ENCODE measurements at places on chromosomes 2 and 18.

- no peak for DNase-seq
Measured at GRCh38 chr18:79396431-79397246, 909 bp downstream of the NFATC1 start.

DNA sequence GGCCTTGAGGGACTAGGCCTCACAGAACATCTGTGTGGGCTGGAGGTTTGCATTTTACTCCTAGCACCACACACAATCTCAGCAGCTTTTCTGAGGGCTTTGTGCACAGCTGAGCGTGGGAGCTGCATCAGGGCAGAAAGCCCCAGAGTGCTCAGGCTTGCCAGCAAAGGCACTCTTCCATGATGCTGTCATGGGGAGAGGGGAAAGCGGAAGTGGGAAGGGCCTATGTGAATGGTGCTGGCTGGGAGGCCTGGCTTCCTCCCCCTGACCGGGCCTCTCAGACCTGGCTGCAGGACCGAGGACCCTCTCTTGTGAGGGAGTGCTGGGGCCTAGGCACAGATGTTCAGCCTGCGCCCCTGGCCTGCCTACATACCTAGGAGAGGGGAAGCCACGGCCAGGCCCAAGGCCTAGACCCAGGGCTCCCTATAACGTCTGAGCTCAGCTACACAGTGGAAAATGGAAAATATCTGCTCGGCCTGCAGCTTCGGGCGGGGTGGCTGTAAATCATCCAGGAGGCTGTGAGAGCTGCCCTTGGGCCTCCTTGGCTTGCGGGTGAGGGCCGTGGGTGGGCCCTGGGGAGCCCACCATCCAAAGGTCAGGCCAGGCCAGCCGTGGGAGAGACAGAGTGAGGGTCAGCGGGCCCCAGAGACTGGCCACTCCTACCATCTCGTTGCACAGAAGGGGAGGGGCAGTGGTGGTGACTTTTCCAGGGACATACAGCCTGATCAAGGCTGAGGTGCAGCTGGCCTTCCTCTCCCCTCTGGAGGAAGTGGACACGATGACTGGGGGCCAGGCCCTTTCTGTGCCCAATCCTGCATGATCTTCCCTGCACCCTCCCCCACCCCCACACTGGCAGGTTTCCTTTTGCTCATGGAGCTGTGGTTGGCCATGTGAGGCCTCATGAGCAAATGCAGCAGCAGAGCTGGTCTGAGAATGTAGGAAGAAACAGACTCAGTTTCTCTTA is 22.8 kb downstream of the GLI2 start:
- DNase-seq: no peak

GRCh38 chr2:64792995-64793639 is 139.4 kb upstream of the SERTAD2 start:
- no peak for DNase-seq

DNA sequence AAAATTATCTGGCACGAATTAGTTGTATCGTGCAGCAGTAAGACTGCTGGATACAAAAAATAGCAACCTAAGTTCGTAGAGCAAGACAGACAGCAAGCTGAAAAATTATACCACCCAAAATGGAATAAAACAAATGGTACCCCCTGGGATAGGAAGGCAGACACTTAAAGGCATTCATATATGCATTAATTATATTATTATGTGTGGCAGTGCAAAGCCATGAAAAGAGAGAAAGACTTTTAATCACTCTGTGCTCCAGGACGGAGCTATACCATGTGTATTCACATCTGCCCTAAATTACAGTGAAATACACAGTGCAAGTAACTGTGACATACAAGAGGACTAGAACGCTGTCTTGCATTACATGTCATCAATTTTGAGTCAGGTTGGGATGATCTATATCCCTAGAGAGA is 235.9 kb downstream of the GULP1 start:
- no peak for DNase-seq

DNA sequence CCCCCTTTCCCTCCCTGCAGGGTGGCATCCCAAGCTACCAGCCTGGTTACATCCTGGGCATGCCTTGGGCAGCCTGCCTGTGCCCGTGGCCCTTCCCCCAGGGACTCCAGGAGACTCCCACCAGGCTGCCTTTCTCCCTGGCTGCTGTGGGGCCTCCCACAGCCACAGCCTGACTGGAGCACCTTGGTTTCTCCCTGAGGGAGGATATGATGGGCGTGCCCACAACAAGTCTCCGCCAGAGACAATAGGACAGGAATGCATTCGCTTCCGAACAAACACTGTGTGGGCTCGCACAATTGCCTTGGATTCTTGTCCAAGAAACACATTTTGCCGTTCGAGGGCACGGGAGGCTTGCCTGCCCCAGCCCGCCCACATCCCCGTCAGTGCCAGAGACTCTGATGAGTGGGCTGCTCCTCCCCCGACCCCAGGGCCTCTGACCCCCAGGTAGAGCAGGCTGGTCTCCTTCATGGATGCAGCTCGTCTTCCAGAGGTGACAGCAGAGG is 102.1 kb downstream of the SMAD7 start:
- DNase-seq: no peak

- no peak for DNase-seq
Measured at GRCh38 chr2:108922141-108922915, 66.7 kb downstream of the EDAR start.

GRCh38 chr18:51890762-51891161 is 449.2 kb upstream of the DCC start:
- DNase-seq: peak; percentile 15

DNA sequence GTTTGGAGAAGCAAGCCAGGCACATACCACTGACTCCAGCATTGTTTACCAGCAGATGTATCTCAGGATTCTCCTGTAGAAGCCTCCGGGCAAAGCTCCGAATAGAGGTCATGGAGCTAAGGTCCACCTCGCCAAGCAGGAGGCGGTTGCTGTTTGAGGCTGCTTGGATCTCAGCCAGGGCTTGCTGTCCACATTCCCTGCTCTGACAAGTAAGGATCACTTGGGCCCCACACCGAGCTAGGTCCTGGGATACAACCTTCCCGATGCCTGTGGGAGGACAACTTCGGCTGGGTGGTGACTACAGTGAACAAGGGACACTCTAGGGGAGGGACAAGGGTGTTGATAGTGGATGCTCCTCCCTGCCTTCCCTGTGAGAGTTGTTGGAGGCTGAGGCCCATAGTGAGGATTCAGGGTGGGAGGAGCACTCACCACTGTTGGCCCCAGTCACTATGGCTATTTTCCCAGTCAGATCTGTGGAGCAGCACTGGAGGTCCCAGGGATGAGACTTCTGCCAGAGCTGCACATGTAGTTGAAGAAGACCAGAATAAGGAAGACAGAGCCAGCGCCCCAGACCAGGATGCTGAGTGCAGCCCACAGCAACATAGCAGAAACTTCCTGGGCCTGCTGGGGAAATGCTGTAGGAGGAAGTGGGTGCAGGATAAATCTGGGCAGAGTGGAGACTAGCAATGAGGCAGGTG is 8.3 kb downstream of the C2orf81 start:
- DNase-seq: no peak

DNA sequence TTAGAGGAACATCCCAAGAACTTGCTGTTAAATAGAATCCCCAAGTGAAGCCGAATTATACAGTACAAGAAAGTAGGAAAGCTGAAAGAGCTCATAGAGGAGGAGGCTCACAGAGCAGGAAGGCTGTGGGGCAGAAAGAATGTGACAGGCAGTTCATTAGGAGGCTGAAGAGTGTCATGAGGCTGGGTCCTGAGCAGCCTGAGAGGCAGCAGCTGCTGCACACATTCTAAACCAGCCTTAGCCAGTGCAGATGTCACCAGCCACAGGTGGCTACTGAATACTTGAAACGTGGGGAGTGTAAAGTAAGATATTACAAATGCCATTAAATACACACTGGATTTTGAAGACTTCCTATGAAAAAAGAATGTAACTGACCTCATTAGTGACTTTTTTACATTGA is 490.2 kb upstream of the KLHL29 start:
- DNase-seq: no peak

DNA sequence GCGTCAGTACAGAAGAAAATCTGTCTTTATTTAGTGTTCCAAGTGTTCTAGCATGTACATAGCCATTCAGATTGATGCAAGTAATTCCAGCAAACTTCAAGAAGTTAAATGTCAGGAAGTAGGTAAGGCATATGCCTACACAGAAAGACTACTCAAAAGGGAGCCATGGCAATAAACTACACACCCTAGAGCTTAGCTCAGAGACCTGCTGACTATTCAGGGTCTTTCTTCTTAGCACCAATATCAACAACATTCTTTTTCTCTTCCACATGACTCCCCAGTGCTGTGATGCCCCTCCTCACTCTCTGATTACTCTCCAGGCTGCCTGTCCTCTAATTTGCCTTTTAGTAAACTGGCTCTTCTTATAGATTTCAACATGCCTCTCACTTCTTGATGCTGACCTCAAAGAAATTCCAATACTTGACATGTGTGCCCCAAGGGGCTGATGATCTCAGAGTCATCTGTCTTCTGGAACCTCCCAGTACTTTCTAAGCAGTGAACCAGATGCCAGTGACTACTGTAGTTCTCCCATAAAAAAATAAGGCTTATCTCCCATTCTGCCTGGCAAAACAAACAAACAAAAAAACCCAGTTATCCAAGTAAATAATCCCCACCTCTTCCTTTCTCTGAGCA is 909.2 kb upstream of the FANCL start:
- no peak for DNase-seq

GRCh38 chr18:5103286-5103685 is 93.8 kb downstream of the AKAIN1 start:
- DNase-seq: no peak

- DNase-seq: no peak
Measured at GRCh38 chr2:3585261-3586109, 9.4 kb upstream of the COLEC11 start.

DNA sequence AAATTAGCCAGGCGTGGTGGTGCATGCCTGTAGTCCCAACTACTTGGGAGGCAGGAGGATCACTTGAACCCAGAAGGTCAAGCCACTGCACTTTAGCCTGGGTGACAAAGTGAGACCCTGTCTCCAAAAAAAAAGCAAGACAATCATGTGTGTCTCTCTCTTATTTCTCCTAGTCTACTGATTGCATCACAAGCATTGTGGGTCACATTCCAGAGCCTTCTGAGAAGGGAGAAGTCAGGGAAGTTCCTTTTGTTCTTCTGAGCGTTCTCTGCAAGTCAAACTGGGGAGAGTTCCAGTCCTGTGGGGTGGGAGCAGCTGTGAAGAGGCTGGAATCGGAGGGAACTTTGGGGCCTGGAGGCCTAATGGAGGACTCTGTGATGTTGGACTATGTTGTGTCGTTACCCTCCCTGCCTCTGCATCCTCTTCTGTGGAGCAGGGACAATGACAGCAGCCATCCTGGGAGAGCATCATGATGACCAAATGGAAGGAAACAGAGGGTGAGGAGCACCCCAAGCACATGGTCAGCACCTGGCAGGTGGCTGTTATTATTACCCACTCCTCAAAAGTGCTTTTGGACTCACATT is 115.4 kb downstream of the MRO start:
- no peak for DNase-seq

GRCh38 chr2:190432567-190433231 is 24.5 kb downstream of the MFSD6 start:
- no peak for DNase-seq

DNA sequence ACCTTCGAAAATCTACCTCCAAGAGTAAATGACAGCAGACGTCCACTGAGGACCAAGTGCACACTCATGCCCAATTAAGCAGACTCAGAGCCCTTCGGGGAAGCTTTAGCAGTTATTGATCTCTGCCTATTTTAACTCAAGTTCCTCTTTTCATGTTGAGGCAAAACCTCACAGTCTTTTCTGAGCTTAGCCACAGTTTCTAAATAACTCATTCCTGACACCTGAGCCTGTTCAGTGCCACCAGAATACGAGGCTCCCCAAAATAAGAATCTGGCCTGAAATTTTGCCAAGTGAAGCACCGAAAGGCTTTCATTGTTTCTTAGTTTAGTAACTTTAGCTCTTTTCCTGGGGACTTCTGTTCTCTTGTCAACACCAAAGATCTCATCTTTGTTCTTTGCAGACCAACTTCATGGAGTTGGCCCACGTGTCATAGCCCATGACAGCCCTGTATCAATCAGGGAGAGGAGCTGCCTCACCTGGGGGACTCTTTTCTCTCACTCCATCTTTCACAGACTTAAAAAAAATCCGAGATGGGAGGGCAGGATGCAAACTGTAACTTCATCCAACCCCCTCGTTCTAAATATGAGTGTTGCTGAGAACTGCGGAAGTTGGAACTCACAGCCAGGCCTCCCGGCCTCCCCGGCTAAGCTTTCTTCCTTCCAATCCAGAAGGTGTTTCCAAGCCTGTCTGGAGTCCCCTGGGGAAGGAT is 22.2 kb downstream of the INPP5D start:
- DNase-seq: no peak

- DNase-seq: peak; percentile 8
Measured at GRCh38 chr18:51135364-51135763, 62.1 kb downstream of the MEX3C start.

GRCh38 chr18:29439398-29439797 is 1262.5 kb upstream of the CDH2 start:
- DNase-seq: no peak

GRCh38 chr2:72917138-72917876 is at the start of gene EMX1:
Gene EMX1 (plus strand): TSS chr2:72917519. CDS start chr2:72917853, 334 bp downstream.
- DNase-seq: no peak

DNA sequence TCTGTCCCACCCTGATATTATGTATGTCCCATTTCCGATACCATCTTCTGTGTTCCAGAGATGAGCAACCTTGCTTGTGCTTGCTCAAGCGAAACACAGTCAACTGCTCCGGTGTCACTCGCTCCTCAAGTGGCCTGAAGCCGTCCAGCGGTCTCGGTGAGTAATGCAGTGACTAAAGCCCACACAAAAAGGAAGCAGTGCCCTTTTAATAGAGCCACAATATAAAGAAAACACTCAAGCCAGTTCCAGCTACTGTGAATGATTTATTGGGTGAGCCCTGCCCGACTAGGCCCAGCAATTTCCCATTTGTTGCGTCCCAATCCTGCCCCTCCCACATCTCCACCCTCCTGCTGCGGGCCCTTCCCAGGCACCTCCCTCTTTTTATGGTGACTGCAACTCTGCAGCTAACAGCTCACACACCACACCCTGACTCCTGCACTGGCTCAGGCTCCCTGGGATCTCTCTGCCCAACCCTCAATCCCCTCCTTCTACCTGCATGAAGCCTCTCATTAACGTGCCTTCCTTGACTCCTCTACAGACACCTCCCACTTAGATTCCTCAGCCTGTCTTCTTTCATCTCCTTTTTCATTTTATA is 44.2 kb upstream of the DSC1 start:
- DNase-seq: peak; percentile 50

- DNase-seq: peak; percentile 27
Measured at GRCh38 chr18:2104620-2105462, 466.5 kb downstream of the METTL4 start.

DNA sequence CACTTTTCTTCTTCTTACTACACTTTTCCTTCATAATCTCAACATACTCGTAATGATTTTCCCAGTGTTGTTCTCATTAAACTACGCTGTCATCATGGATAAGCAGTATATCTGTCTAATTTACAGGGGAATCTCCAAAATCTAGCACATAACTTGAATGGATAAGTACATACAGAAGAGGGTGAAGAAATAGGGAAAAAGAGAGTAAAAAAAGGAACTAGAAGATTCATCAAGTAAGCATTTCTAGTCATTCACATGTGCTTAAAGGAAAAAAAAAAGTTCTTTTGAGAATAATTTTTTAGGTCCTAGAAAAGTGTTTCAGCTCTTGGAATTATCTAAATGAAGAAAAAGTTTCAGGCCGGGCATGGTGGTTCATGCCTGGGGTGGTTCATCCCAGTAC is 51.6 kb downstream of the SRBD1 start:
- no peak for DNase-seq

GRCh38 chr18:26227051-26227670 is 916 bp downstream of the TAF4B start:
- no peak for DNase-seq
